ENCODE measurements at places on chromosomes 7 and 10. TPM values are rescaled to one million over a fixed set of nuclear protein-coding genes. Genes with fewer than 3 reads are reported as not detected.

Gene FRMD4A
- 86.3 TPM for total RNA-seq

Gene CACNA2D1
- total RNA-seq: 9.3 TPM

DNA sequence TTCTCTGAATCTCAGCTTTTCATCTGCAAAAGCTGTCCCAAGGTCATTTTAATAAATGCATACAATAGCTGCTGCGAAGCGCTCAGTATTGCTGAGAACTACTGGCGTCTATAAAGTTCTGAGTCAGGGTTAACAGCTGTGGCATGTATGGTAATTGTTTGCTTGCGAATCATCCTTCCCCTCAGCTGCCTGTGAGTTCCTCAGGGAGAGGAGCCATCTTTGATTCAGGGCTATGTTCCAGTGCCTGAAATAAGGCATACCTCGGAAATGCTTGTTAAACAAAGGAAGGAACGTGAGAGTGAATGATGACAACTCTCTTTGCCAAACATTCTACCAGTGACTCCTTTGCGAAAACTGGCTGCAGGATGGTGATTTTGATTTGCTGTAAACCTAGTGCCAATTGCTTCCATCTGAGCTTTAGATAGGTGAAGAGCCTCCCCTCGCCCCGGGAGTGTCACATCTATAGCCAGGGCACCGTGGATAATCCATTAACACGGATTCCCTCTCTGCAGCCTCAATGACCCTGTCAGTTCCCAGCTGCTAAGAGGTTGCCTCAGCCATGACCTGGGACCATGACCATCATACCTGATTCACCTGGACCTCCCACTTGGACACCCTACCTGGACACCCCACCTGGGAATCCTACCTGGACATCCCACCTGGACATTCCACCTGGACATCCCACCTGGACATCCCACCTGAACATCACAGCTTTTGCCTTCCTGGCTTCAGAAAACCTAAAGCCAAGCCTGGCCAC is 39.6 kb downstream of the GPRIN2 start:
- H3K4me1 ChIP-seq: no peaks in the 10 kb centered on the region
- no peak overlapping the region for H3K27ac ChIP-seq
- H3K4me3 ChIP-seq: no peak overlapping the region
- DNase-seq: peak; percentile 78

DNA sequence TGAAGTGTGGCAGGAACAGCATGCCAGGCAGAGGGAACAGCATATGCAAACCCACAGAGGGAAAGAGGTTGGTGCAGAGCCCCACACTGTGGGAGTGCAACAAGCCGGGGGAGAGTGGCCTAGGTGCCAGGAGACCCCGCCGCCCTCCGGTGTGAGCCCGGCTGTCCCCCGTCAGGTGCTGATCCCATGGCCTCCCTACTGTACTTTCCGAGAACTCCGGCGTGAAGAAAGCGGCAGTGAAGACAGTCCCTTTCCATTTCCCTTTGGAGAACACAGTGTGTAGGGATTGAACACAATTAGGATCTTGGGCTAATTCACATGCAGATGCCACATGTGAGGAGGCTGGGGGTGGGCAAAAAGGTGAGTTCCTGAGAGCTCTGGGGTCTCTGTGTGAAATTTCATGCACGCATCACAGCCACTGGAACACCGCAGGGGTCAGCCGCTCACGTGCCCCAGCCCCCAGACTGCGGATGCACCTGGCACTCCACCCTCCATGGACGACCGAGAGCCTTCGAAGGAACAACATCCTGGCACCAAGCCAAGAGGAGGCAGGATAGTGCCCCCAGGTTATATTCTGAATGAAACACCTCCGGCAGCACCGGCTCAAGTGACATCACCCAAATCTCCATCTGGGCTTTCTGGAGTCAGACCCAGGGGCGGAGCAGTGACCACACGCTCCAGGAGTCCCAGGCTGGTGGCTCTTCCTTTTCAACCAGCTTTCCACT is 82.1 kb upstream of the PPP2R2D start:
- H3K27ac ChIP-seq: no peak overlapping the region
- no peak overlapping the region for H3K4me3 ChIP-seq
- DNase-seq: no peak
- no peaks in the 10 kb centered on the region for H3K4me1 ChIP-seq
- H3K27me3 ChIP-seq: peaks cover 35% of the 10 kb centered on the region

- H3K27ac ChIP-seq: no peak overlapping the region
- H3K4me3 ChIP-seq: no peak overlapping the region
- peaks cover 21% of the 10 kb centered on the region for H3K27me3 ChIP-seq
Measured at GRCh38 chr7:31093282-31093681, 41.2 kb downstream of the ADCYAP1R1 start.

GRCh38 chr7:69663911-69664832 is 65.9 kb downstream of the AUTS2 start:
- H3K4me1 ChIP-seq: no peaks in the 10 kb centered on the region
- no peaks in the 10 kb centered on the region for H3K27me3 ChIP-seq
- H3K36me3 ChIP-seq: no peaks in the 10 kb centered on the region
- no peak overlapping the region for H3K27ac ChIP-seq
- no peak overlapping the region for H3K4me3 ChIP-seq

GRCh38 chr7:73770002-73770859 is at the start of gene CLDN3:
CLDN3 (minus strand) TSS chr7:73770270; CDS start chr7:73770049, 221 bp downstream.
- peaks cover 53% of the 10 kb centered on the region for H3K27me3 ChIP-seq
- peak within 1 kb of the TSS; percentile 43 for H3K4me3 ChIP-seq

DNA sequence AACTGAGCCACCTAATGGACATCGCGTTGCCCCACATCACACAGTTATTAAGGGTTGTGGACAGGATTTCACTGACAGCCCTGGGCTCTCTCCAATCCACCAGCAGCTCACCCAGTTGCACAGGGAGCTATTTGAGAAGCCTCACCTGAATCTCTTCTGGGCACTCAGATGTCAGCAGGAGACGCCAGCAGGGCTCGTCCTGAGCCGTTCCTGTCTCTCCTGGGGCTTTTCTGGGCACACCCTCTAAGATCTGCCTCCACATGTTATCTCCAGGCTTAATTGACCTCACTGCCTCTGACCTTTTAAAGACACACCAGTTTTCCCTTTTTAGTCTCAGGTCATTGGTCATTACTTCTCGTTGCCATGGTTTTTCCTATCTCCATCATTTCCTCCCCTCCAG is 63.0 kb downstream of the GRID1 start:
- no peak overlapping the region for H3K4me3 ChIP-seq
- no peak overlapping the region for H3K27ac ChIP-seq
- DNase-seq: no peak
- H3K27me3 ChIP-seq: no peaks in the 10 kb centered on the region
- H3K36me3 ChIP-seq: no peaks in the 10 kb centered on the region

GRCh38 chr10:103839519-103839871 is 15.9 kb downstream of the SH3PXD2A start:
- H3K27me3 ChIP-seq: no peaks in the 10 kb centered on the region
- no peaks in the 10 kb centered on the region for H3K36me3 ChIP-seq
- H3K4me1 ChIP-seq: peaks cover 88% of the 10 kb centered on the region
- H3K27ac ChIP-seq: no peak overlapping the region

GRCh38 chr10:62015994-62016393 is 114.5 kb downstream of the ARID5B start:
- H3K27me3 ChIP-seq: no peaks in the 10 kb centered on the region
- no peak overlapping the region for H3K4me3 ChIP-seq
- no peaks in the 10 kb centered on the region for H3K36me3 ChIP-seq
- no peak overlapping the region for H3K27ac ChIP-seq

Data from suprapubic skin (tissue), 4 donors.